ENCODE measurements at places on chromosomes 13 and 19.

GRCh38 chr19:35407619-35408018 lies 36.8 kb downstream of the GPR42 start:
- DNase-seq = no peak

DNA sequence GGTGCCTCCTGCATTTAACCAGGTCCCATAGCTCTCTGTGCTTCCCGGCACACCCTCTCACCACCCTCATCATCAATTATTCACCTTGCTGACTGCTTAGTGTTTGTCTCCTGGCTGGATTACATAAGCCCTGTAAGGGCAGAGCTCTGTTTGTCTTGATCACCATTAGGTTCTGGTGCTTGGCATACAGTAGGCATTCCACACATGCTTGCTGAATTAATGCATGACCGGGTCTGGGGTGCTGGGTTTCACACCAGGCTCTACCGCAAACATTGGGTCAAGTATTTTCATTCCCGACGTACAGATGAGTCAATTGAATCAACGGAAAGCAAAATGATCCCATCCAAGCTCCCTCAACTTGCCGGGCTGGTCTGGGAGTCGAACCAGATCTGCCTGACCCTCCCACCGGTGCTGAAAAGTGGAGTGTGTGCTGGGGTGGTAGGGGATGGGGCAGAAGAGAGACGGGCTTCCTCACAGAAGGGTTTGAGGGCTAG lies 28.5 kb downstream of the VAV1 start:
- DNase-seq = peak; percentile 5

- no peak for DNase-seq
Observed at GRCh38 chr13:52665325-52665724, 12.7 kb downstream of the SUGT1 start.

DNA sequence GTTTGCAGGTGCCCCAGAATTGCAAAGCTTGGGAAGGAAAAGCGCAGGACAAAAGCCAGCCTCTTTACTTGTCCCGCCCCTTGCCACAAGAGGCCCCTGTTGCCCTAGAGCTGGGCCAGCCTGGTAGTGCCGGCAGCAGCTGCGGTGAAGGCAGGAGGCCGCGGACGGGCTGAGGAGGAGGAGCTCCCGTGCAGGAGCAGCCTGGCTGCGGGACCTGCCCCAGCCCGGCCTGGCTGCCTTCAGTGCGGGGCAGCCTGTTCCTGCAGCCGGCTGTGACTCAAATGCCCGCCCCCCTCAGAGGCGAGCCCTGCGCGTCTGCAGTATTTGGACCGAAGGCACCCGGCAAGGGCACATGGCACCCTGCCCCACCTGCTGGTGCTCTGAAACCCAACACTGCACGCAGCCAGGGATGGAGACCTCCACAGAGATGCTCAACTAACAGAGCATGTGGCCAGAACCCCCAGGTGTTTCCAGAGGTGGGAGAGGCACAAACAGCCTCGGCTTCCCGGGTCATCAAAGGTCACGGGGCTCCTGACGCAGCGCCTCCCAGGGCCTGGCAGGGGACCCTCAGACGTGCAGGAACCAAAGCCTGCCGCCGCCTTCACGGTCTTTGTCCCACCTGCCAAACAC lies 29.7 kb downstream of the NAXD start:
- DNase-seq = peak; percentile 41

DNA sequence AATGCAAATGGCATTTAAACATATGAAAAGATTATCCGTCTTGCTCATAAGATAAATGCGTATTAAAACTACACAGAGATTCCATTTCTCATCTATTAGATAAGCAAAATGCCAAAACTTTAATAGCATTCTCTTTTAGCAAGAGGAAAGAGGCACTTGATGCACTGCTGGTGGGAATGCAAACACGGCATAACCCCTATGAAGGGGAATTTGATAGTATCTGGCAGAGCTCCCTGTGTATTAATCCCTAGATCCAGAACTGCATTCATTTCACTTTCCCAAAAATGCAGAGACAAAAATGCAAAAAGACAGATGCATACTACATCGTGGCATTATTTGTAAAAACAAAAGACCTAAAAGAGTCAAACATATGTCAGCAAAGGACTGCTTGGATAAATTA lies 193.6 kb upstream of the STARD13 start:
- DNase-seq = no peak

DNA sequence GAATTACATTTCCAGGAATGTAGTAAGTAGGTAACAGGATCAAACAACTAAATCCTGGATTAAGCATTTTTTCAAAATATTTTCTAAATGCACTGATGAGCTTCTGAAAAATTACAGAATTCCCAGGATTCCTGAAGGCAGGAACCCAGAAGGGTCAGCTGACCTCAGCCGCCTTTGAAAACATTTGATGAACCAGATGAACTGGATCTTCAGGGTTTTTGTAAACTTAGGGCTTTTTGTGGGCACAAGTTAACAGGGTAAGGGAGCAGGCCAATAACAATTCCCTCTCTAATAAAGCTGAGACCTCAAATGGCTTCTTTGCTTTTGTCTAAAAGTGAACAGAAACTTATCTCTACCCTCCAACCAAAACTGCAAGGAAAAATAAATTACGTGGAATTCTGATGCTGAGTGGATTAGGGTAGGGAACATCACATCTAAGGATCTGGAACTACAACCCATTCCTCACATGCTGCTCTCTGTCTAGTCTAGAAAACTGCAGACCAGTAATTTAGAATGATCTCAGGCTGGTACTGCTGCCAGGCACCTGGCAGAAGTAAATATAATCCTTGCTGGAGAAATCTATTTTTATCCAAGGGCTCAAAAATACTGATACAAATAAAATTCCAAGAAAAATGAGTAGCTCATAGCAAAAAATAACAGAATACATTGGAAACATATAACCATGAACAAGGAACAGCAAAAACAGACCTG lies 48.2 kb upstream of the N4BP2L1 start:
- no peak for DNase-seq

- DNase-seq = no peak
Observed at GRCh38 chr13:71408416-71408815, 458.6 kb downstream of the DACH1 start.

DNA sequence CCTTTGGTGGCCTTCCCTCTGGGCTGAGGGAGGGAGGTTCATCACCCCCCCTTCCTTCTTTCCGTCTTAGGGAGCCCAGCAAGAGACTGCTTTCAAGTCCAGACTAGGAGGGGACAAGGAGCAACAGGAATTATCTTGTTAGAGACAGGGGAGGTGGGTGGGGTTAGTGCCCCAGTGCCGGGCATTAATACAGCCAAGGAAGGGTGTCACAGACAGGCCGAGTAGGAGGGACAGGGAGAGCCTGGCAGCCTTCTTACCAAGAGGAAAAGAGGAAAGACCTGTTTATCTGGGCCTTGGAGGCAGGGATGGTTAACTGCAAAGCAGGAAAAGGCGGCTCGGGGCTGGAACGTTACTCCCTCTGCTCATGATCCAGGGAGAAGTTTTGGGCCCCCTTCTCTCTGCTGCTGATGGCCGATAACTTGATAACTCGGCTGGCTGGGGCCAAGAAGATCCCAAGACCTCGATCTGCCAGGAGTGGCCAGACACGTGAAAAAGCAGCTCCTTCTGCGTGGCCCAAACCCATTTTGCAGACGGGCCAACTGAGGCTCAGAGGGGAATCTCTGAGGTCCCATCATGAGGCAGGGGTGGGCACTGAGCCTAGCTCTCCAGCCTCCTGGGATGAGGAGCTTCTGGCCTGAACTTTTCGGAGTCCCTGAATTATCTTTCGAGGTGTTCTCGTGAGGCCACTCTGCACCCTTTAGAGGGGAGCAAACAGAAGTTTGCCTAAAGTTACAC lies 79.3 kb downstream of the PTPRS start:
- no peak for DNase-seq

GRCh38 chr13:63942372-63942771 lies 2526.7 kb upstream of the PCDH20 start:
- no peak for DNase-seq

- DNase-seq = no peak
Observed at GRCh38 chr13:75055296-75055695, 426.7 kb downstream of the TBC1D4 start.

DNA sequence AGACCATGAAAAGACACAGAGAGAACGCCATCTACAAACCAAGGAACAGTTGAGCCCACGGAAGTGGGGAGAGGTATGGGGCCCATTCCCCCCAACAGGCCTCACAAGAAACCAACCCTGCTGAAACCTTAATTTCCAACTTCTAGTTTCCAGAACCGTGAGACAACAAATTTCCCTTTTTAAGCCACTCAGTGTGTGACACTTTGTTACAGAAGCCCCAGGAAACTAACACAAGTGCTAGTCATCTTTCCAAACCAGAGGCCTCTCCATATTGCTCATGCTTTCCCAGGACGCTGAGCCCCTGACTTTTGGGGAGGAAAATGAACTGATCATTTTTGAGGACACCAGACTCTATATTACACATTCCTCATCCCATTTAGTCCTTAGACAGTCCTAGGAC lies 186.8 kb downstream of the NUFIP1 start:
- DNase-seq = no peak

DNA sequence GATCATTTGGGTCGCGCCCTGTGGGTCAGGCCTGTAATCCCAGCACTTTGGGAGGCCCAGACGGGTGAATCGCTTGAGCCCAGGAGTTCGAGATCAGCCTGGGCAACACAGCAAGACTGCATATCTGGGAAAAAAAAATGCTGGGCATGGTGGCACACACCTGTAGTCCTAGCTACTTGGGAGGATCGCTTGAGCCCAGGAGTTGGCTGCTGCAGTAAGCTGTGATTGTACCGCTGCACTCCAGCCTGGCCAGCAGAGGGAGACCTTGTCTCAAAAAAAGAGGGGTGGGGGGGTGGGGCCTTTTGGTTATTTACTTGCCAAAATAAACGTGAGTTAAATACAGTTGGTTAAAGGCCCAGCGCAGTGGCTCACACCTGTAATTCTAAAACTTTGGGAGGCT lies 9.8 kb upstream of the ZNF544 start:
- DNase-seq = peak; percentile 6

DNA sequence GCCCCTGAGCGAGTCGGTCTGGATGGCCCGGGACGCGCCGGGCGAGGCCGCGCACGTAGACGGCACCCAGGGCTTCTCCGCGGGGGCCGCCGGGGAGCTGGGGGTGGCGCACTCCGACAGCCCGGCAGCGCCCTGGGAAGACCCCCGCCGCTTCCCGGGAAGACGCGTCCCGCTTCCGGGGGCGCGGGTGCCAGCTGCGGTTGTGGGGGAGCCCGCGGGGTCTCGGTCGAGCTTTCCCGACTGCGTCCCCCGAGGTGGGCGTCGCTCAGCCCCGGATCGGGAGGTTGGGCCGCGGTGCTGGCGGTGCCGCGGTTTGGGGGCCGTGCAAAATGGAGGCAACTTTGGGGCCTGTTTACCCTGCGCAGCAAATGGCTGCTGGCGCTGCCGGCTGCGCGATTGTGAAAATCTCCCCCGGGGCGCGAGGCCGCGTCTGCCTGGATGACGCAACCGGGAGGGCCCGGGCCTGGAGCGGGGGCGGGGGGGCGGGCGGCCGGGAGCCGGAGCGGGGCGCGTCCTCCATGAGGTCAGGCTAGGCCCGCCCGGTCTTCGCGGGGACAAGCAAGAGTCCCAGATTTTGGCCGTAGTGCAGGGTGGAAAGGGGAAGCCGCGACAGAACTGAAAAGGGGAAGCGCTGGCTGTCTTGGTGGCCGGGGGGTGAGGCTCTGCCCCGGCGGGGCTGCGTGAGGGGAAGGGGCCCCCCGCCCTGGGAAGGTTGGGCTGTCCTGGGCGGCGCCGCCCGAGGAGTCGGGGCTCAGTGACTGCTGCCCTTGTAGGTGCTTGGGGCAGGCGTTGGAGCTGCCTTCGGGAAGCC lies 11.3 kb downstream of the PEAK3 start:
- DNase-seq = peak; percentile 54

DNA sequence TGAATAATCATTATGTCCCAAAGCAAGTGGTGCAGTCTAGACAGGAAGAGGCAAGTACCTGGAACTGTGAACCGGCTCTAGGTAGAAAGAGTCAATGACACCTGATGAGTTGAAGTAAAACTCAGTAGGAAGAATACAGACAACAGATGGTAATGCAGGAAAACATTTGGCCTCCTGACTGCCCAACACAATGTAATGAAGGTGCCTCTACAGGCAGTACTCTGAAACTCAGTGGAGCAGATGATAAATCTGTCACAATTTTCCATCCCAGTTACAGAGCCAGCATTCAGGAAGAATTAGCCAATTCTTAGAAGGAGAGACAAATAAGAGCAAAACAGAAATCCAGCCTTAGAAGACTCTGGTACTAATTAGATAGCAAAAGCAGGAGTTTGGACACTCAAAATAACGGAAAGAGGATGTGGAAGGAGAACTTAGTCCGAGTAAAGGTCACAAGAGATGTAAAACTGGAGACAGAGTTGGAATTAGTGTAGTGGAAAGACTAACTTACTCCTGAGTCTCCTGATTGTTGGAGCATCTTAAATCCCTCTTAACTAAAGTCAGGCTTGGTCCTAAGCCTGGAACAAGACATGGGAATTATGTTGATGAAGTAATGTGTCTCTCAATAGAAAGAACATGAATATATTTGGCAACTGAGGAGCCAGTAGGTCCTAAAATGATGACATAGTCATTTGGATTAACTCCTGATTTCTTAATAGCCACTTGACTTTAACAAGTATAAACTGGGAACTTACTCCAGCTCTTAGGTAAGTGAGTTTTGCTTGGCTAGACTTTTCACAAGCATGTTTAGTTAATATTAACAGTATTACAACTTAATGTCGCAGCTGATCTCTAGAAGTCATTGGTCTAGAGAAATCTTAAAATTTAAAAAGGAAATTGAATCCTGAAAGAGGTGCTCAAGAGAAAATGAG lies 457.3 kb upstream of the MIR17HG start:
- no peak for DNase-seq

DNA sequence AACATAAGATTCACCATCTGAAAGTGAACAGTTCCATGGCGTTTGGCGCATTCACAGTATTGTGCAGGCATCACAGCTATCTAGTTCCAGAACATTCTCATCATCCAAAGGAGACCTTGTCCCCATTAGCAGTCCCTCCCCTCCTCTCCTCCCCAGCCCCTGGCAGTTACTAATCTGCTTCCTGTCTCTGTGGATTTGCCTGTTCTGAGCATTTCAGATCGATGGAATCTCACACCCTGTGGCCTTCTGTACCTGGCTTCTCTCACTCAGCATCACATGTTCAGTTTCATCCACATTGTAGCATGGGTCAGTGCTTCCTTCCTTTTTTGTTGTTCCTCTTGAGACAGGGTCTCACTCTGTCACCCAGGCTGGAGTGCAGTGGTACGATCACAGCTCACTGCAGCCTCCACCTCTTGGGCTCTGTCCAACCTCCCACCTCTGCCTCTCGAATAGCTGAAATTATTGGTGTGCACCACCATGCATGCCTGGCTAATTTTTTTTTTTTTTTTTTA lies 34.6 kb downstream of the CRTC1 start:
- DNase-seq = no peak

GRCh38 chr19:29965492-29965891 lies 23.5 kb downstream of the URI1 start:
- no peak for DNase-seq

- DNase-seq = no peak
Observed at GRCh38 chr13:97537110-97537509, 103.1 kb downstream of the RAP2A start.

DNA sequence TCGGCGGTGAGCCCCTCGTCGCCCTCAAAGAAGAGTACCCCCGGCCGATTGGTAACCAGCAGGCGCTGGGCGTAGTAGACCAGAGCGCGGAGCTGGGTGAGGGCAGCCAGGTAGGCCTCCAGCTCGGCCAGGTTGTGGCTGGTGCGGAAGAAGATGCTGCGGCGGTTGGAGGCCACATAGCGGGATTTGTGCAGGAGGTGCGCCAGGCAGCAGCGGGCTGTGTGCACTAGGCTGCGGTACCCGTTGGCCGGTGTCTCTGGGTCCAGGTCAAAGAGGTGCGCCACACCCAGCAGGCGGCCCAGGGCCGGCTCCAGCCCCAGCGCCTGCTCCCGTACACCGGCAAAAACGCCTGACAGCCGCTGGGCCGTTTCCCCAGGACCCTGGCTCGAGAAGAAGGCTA lies 16.8 kb downstream of the LIPE start:
- DNase-seq = no peak

GRCh38 chr19:56667311-56667870 lies 4.2 kb downstream of the ZNF835 start:
- no peak for DNase-seq
